ENCODE measurements at places on chromosomes 2 and 18.

GRCh38 chr2:176613323-176613987 is 344.2 kb downstream of the MTX2 start:
- DNase-seq = no peak

- DNase-seq = no peak
These were observed 58.9 kb downstream of the TGIF1 start for GRCh38 chr18:3508576-3509549.

DNA sequence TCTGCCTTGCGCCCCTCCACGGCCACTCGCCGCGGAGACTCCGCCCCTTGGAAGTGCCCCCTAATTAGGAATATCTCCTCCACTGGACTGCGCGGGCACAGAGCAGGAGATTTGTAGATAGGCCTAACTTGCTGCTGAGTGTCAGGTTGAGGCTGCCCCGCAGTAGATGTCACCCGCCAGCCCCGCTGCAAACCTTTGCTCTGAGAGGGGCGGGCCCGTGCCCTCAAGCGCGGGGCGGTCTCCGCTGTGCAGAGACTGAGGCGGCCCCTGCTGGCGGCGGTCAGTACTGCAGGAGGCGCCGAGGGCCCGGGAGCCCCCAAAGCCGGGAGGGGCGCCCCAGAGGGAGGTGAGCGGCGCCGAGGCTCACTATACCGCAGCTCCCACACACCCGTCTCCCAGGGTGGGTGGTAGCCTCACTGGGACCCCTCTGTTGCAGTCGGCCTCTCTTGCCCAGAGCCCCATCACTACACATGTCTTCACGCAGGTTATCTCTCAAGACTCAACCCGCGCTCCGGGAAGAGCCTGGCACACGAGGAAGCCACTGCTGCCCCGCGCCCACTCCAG is 2.9 kb upstream of the NEURL3 start:
- peak; percentile 83 for DNase-seq

- no peak for DNase-seq
These were observed 340.1 kb downstream of the CLIP4 start for GRCh38 chr2:29455200-29455860.

DNA sequence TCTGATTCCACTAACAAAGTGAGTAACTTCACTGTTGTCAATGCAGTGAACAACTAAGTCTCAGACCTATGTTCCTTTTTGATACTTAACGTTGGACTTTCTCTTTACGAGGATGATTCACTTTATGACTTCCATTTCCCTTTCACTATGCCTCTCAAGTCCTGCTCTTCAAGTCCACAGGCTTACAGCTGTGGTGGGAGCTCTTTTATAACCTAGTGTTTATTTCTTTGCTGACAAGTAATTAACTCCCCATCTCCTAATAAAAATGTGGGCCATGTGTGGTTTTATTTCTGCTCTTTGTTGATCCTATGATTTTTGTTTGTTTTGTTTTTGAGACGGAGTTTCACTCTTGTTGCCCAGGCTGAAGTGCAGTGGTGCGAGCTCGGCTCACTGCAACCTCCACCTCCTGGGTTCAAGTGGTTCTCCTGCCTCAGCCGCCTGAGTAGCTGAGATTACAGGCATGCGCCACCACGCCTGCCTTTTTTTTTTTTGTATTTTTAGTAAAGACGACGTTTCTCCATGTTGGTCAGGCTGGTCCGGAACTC is 142.1 kb downstream of the USP34 start:
- no peak for DNase-seq

- no peak for DNase-seq
These were observed 228.7 kb downstream of the FSIP2 start for GRCh38 chr2:185967335-185967734.

GRCh38 chr2:70467237-70467636 is 86.4 kb downstream of the TGFA start:
- DNase-seq = no peak

DNA sequence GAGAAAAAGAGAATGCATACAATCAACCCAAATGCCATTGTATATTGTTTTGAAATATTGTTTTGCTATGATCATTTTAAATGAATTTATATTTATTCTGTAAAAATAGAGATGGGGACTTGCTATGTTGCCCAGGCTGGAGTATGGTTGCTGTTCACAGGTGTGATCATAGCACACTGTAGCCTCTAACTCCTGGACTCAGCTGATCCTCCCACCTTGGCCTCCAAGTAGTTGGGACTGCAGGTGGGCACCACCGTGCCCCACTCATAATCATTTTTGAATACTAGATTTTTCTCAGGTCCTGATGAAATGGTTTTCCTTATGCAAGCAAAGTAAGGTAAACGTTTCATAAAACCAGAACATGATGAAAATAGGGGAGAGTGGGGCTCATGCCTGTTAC is 46.3 kb downstream of the TMEM17 start:
- DNase-seq = no peak

- DNase-seq = no peak
These were observed 54.7 kb downstream of the DTNB start for GRCh38 chr2:25618676-25619075.

DNA sequence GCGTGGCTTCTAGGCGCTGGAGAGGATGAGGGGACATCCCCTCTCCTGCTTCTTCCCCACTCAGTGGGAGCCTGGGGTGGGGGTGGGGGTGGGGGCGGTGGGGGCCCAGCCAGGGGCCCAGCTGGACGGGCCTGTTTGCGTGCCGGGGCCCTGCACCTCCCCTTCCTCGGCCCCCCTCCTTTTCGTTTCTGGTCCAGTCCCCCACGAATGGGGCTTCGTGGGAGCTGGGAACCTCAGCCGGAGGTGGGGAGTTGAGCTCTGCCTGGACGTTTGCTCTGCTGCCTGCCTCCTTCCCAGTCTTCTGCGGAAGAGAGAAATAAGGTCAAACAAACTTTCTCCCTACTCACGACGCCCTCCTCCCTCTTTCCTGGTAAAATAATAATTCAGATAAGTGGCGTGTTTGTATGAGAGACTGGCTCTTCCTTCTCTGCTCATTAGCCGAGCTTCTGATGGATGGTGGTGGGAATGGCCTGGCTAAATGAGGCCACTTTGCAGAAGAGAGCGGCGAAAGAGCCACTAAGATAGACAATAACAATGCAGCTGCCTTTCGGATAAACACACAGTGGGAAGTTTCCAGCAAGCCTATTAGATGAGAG is 782 bp downstream of the MTA3 start:
- DNase-seq = no peak

- DNase-seq = no peak
These were observed 259.7 kb downstream of the PDE11A start for GRCh38 chr2:177812713-177813396.

- DNase-seq = no peak
These were observed 237.8 kb downstream of the GPD2 start for GRCh38 chr2:156673981-156674380.

GRCh38 chr2:120133572-120134244 is 89.5 kb downstream of the TMEM185B start:
- DNase-seq = no peak

- peak; percentile 22 for DNase-seq
These were observed 303.8 kb upstream of the TRIB2 start for GRCh38 chr2:12412898-12413305.

DNA sequence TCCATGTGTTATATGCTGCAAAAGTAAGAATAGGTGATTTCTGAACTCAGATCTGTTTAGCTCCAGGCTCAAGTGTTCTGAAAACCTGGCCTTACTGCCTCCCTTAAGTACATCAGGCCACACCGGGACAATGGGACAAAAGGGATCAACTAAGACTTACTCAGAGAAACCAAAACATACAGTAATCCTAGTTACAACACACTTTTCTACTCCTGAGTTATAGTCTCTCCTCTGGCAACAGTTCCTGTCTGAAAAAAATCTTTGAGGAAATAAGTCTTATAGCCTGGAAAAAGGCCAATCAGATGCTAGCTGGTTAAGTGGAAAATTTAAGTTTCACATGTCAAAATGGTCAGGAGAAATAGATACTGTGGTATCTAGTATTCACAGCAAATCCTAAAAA is 5.6 kb downstream of the METTL5 start:
- no peak for DNase-seq

DNA sequence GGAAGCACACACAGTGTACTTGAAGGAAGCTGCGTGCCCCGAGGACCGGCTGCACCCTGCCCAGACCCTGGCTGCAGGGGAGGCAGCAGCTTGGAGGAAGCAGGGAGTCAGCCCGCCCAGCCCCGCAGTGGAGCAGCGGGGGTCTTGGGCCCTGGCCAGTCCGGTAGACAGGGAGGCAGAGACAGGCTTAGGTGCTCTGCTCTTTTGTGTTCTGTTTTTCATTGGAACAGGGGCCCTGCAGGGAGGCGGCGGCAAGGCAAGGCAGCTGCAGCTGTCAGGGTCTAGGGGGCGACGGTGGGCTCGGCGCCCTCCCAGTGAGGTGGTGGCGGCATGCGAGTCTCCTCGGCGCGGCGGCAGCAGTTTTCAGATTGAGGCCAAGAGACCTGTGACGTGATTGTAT is 53.3 kb upstream of the TFCP2L1 start:
- DNase-seq = no peak

DNA sequence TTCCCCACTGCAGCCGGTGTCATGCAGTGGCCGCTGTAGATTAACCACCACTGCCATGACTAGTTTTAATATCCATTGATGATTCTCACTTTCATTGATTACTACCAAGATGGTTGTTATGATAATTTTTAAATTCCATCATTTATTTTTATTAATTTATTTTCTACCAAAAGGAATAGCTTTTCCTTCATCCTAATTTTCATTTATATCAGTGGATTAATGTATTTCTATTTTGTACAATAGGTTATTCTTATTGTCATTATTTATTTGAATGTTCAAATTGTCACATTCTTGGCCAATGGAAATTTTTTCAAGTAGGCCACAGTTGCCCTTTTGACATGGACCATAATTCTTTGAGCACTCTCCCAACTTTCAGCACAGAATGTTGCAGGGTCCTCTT is 374.9 kb upstream of the VWC2L start:
- DNase-seq = no peak

- no peak for DNase-seq
These were observed 193.1 kb downstream of the RIT2 start for GRCh38 chr18:42922363-42922762.

Measured in stimulated activated CD4-positive, alpha-beta T cell treated with anti-CD3 and anti-CD28 coated beads, Interleukin-2, amount 100 ng/mL, for 4 hours (primary cell).